ENCODE measurements at places on chromosomes 7 and 10.

- no peak for DNase-seq
These were observed 26.6 kb downstream of the TBXAS1 start for GRCh38 chr7:139855498-139856270.

DNA sequence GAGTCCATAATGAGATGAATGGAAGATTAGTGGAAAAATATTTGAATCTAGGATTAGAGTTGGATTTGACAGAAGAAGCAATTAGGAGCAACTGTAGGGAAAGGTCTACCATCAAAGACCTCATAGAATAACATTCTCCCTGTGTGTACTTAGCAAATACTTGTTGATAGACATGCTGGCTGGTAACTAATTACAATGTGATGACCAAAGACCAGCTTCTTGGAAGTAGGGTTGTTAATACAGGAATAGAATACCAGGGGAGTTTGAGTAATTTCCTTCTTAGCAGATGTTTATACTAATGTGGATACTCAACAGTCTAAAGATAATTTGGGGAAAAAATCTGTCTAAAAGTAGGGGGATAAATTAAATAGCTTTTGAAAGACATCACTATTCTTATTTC lies 357.5 kb upstream of the BMPER start:
- no peak for DNase-seq

GRCh38 chr10:130193033-130193432 lies 56.8 kb downstream of the GLRX3 start:
- no peak for DNase-seq

GRCh38 chr10:2978111-2978510 lies 89.2 kb upstream of the PFKP start:
- DNase-seq = no peak

GRCh38 chr10:24136070-24136469 lies 72.9 kb upstream of the KIAA1217 start:
- no peak for DNase-seq

Data from NCI-H187 (cell line).